Mesothelial cell of epicardium (in vitro differentiated cells): ENCODE measurements at places on chromosomes 1 and 21. TPM values are rescaled to one million over a fixed set of nuclear protein-coding genes. Genes with fewer than 3 reads are reported as not detected.

DNA sequence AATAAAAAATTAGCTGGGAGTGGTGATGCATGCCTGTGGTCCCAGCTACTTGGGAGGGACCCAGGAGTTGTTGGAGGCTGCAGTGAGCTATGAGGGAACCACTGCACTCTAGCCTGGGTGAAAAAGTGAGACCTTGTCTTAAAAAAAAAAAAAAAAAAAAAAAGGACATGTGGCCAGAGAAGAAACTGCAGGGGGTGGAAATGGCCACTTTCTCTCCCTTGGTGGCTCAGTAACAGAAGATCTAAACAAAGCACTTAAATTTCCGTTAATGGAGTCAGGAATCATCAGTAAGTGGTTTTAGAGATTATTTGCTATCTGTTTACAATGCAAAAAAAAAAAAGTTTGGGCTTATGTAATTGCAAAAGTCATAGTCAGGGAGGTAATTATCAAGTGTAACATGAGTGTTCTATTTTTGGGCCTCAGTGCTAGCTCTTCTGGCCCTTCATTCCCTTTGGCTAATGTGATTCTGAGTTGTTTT is 19.3 kb upstream of the OPRD1 start:
- H3K36me3 ChIP-seq = no peaks in the 10 kb centered on the region
- H3K4me1 ChIP-seq = no peaks in the 10 kb centered on the region
- no peak overlapping the region for H3K27ac ChIP-seq

GRCh38 chr1:102241431-102242338 is 245.0 kb upstream of the OLFM3 start:
- DNase-seq = no peak
- no peak overlapping the region for H3K4me3 ChIP-seq

DNA sequence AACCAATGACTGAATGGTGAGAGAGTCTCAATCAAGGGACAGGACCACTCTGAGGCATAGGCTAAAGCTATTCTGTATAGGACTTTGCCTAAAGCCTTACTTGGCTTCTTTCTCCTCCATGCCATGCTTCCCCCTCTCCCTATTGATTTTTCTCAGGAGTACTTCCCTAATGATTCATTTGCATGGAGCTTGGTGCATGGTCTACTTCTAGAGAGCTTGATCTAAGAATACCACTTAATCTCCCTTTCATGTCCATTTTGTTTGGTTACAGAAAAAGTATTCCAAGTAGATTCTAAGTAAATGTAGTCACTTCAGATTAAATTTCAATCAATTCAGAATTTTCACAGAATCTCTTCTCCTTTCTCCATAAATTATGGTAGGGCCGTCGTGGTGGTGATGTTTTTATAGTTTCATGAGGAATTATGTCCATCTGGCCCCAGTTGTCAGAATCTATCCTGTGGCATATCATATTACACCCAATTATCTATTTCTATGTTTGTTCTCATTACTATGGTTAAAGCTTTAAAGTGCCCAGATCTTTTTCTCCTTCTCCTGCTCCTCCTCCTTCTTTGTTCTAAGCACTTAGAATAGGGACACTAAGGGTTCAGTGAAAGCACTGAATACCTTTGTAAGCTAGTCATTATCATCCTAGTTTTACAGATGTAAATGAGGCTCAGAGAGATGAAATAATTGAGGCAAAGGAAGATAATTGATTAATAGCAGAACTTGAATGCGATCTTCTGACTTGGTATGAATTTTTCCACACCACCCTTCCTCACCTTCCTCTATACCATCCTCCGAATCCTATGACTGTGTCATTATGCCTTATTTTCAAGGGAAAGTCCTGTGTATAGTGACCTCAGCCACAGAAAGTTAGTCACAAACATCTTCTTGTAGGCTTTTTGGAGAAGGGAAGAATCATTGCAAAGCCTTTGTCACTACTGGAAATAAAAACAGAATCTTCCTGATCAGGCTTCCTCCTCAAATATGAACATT is 85.6 kb upstream of the ZRANB2 start:
- DNase-seq = no peak
- H3K36me3 ChIP-seq = no peaks in the 10 kb centered on the region
- no peaks in the 10 kb centered on the region for H3K4me1 ChIP-seq
- H3K4me3 ChIP-seq = no peak overlapping the region
- no peak overlapping the region for H3K27ac ChIP-seq
- H3K27me3 ChIP-seq = no peaks in the 10 kb centered on the region

DNA sequence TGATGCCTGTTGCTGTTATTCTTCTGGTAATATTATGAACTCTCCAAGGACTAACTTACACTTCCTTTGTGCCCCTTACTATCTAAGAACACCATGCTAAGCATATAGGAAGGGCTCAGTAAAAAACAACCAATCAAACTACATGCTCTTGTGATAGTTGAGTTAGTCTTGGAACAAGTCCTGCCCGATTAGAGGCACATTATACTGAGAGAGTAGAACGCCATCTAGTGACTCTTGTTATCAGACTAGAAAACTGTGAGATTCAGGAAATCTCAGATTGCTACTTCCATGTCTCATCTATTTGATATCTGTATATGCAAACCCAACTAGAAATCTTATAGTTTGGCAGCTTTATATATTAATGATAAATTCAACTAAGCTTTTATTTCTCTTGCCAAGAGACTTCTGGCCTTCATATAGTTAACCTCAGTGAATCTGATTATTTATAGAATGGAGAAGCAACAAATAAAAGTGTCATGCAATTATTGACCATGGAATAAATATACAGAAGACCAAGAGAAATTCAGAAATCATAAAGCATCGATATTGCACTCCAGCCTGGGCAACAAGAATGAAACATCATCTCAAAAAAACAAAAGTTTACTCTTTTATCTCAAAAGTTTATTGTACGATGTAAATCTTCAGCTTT is 7.8 kb upstream of the SRRM1 start:
- no peak overlapping the region for H3K27ac ChIP-seq
- H3K27me3 ChIP-seq = peaks cover 4% of the 10 kb centered on the region
- peaks cover 5% of the 10 kb centered on the region for H3K4me1 ChIP-seq

DNA sequence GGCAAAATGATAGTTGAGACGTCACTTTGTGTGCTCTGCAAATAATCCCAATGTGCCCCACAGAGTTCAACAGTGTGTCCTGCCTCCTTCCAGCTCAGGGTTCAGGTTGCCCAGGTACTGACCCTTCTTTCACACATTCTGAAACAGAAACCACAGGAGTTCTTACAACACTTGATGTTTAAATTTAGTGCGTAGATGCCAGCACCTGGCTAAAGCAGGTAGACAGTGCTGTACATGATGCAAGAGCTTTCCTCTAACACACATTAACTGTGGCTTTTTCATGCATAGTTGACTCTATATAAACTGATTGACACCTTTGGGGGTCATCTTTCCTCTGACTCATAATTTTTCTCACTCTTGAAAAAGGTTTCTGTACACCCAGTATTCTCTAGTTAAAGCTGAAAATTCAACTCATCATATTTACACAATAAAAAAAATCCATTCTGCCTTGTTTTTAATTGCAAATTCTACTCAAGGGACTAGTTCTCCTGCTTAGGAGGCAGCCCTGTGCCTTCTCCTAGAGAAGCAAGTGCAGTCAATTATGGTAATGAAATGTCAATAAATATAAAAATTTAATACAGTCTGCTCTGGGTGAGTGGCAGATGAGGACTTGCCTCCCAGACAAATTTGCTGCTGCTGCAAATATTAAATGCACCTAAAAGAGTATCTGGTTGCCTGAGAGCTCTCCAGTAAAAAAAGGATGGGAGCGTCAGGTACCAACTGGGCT is 91.4 kb downstream of the NR5A2 start:
- no peaks in the 10 kb centered on the region for H3K27me3 ChIP-seq
- H3K4me1 ChIP-seq = peaks cover 36% of the 10 kb centered on the region
- H3K36me3 ChIP-seq = no peaks in the 10 kb centered on the region
- H3K4me3 ChIP-seq = no peak overlapping the region
- no peak for DNase-seq

DNA sequence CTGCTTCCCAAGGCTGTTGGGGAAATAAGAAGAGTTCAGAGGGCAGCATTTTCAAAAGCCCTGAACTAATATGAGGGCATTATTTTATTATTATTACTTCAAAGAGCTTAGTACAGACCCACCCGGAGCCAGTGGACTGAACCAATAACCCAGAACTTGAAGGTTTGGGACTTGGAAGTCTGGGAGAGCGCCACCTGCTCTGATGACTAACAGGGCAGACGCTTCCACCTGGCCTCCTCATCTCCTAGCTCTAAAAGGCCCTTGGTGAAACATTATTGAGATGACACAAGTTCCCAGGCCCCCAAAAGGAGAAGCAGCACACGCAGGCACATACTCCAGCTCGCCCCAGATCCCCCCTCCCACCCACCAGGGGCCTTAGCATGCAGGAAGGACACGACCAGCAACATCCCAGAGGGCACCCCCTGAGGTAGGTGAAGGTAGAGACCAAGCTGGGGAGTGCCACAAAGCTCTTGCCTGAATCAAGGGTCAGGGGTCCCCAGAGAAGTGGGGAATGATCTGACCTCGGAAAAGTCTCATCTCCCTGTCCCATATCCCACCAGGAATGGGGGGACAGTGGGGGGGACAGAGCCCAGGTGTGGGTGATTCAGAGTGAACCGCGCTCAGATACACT is 1.3 kb downstream of the DLGAP3 start:
- H3K4me1 ChIP-seq = peaks cover 5% of the 10 kb centered on the region
- peak overlapping the region; percentile 65 for H3K4me3 ChIP-seq
- DNase-seq = no peak

MKNK1 gene
- 30.6 to 34.8 TPM (median 31.0 TPM) in 3 replicates for total RNA-seq

C1orf53 gene
- total RNA-seq = 3.8 to 4.6 TPM (median 4.3 TPM) in 3 replicates

CCDC28B gene
- 21.6 to 24.9 TPM (median 24.6 TPM) in 3 replicates for total RNA-seq

LRRC38 gene
- not detected in 3 replicates for total RNA-seq
